Kidney epithelial cell (primary cell): ENCODE measurements at places on chromosomes 4 and X. TPM values are rescaled to one million over a fixed set of nuclear protein-coding genes. Genes with fewer than 3 reads are reported as not detected.

DNA sequence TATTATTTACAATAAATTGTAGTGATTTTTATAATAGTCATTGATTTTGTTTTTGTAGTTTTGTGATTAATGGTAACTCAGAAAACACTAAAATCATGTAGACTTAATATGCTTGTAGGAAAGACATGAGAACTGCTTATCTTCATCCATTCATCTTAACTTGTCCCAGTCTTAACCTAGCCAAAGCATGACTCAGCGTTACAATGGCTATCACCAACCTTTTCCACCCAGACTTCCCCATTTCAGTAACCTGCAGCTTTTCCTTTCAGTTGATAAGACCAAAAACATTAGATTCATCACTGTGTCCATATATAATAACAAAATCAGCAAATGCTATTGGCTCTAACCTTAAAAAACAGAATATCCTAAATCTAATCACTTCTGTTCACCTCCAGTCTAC lies 106.2 kb upstream of the KLF8 start:
- DNase-seq: no peak

Gene NAAA
- 13.2 and 16.8 TPM in 2 replicates for total RNA-seq

GRCh38 chr4:85291226-85291625 lies 183.7 kb upstream of the ARHGAP24 start:
- no peak for DNase-seq

Gene AADAT
- total RNA-seq: 12.5 and 13.7 TPM in 2 replicates

DNA sequence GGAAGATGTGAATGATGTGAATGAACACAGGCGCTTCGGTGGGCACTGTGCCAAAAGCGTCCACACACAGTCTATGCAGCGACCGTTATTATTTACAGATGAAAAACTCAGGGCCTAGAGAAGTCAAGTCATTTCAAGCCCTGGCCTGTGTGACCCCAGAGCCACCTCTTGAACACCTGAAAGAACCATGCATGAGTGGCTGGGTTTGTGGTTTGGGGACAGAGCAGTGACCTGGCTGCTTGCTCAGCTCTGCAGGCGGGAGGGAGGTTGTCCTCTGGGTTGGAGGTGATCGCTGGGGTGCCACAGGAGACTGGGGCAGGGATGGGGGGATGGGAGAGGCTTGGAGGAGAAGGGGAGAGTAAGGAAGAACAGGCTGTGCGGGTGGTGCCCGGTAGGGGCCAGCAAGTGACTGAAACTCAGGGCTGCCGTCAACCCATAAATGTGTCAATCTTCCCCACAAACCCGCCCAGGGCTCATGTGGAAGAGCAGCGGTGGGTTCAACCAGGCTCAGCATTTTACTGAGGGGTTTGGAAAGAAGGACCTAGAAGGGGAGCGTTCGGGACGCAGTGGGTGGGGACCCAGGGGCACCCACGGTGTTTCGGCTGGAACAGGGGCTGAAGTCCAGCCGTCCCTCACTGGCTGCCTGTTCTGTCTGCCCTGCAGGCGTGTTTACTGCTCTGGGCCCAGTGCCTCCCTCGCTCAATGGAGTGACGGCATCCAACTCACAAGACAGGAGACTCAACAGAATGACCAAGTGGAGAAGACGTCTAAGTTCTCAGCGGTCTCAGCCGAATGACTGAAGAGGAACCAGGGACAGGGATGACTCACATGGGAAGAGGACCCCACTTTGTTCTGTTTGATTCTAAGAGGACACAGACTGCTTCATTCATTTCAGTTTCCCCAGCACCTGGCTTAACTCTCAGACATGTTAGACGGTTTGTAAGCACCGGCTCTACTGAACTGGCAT lies 167.8 kb downstream of the AFAP1 start:
- DNase-seq: no peak
